ENCODE measurements at places on chromosomes 2 and 18.

DNA sequence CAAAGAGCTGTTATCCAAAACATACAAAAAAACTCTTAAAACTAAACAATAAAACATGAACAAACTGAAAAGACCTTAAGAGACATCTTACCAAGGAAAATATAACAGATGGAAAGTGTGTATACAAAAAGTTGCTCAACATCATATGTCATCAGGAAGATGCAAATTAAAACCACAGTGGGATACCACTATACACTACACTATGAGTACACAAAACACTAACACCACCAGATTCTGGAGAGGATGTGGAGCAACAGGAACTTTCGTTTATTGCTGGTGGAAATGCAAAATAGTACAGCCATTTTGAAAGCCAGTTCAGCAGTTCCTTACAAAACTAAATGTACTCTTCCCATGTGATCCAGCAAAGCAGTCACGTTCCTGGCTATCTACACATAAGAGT, 221.4 kb downstream of the CMPK2 start:
- no peak for DNase-seq
- H3K36me3 ChIP-seq = no peaks in the 10 kb centered on the region
- H3K4me1 ChIP-seq = no peaks in the 10 kb centered on the region
- no peak overlapping the region for H3K27ac ChIP-seq
- no peaks in the 10 kb centered on the region for H3K27me3 ChIP-seq

DNA sequence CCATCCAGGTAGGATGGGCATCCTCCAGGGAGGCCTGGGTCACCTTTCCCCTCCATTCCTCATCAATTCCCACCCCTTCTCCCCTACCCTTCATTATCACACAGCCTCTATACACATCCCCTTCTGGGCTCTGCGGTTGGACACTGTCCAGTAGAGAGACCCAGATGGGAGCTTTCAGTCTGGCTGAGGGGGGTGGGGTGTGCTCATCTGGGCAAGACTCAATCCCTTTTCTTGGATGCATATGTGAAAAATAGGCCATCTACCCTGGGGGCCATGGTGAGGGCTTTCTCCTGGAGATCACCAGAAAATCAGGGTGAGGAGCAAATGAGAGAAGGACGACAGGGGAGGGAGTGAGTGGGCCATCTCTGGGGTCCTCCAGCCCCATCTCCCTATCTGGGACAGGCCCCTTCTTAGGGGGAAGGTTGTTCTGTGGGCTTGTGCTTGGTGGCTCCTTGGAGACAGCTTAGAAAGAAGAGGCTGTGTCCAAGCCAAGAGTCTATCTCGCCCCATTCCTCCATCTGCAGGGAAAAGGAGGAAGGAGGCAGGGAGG, 160.1 kb downstream of the DYSF start:
- peak; percentile 9 for DNase-seq
- H3K36me3 ChIP-seq = no peaks in the 10 kb centered on the region
- no peak overlapping the region for H3K27ac ChIP-seq
- no peaks in the 10 kb centered on the region for H3K27me3 ChIP-seq

GRCh38 chr2:209523867-209524266, 100.0 kb downstream of the MAP2 start:
- no peaks in the 10 kb centered on the region for H3K36me3 ChIP-seq
- no peaks in the 10 kb centered on the region for H3K4me1 ChIP-seq
- no peak for DNase-seq
- no peak overlapping the region for H3K27ac ChIP-seq
- no peak overlapping the region for H3K4me3 ChIP-seq
- no peaks in the 10 kb centered on the region for H3K27me3 ChIP-seq

DNA sequence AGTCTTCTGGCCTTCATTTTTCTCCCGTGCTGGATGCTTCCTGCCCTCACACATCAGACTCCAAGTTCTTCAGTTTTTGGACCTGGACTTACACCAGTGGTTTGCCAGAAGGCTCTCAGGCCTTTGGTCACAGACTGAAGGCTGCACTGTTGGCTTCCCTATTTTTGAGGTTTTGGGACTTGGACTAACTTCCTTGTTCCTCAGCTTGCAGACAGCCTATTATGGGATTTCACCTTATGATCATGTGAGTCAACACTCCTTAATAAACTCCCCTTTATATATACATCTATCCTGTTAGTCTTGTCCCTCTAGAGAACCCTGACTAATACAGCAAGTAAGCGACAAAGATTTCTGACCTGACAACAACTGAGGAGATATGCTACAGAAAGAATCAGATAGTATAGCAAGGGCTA, 7.2 kb downstream of the CDC42EP3 start:
- no peaks in the 10 kb centered on the region for H3K36me3 ChIP-seq
- DNase-seq = no peak
- peak overlapping the region; percentile 15 for H3K27ac ChIP-seq
- H3K4me3 ChIP-seq = no peak overlapping the region
- no peaks in the 10 kb centered on the region for H3K27me3 ChIP-seq
- H3K4me1 ChIP-seq = no peaks in the 10 kb centered on the region

DNA sequence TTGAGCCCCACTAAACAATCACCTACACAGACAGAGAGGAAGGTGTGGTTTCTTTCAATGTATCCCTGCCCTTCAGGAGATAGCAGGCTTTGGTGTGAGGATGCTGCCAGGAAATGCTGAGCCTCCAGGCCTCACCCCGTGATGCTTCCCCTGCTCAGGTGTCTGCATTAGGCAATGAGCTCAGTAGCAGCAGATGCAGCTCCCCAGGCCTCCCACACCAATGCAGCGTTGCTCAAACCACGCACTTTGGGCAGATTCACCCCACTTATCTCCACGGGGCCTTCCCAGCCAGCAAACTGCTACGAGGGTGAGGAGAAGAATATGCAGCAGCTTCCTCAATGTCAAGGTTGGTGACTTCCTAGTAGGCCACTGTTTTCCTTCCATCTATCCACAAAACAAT, 229.3 kb upstream of the PXDN start:
- no peaks in the 10 kb centered on the region for H3K4me1 ChIP-seq
- H3K36me3 ChIP-seq = no peaks in the 10 kb centered on the region
- H3K4me3 ChIP-seq = no peak overlapping the region
- no peaks in the 10 kb centered on the region for H3K27me3 ChIP-seq

DNA sequence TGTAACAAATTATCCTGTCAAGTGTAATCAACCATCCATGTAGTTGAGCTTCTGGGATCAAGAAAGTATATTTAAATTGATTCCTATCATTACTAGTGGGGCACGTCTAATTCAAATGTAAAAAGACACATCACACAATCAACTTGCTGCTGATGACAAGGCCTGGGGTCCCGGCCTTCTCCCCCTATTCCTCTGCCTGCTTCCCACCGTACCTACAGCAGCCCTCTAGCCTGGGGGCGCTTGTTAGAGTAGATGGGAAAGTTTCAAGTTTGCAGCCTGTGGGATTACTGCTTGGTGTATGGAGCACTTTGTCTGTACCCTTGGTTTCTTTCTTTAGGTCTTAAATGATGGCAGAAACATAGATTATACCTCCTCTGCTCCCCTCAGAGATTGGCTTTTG, 333.3 kb upstream of the KYNU start:
- no peak overlapping the region for H3K27ac ChIP-seq
- H3K27me3 ChIP-seq = no peaks in the 10 kb centered on the region
- no peak overlapping the region for H3K4me3 ChIP-seq
- no peaks in the 10 kb centered on the region for H3K36me3 ChIP-seq
- no peak for DNase-seq
- H3K4me1 ChIP-seq = no peaks in the 10 kb centered on the region

- H3K4me1 ChIP-seq = no peaks in the 10 kb centered on the region
- DNase-seq = no peak
- H3K4me3 ChIP-seq = no peak overlapping the region
- no peaks in the 10 kb centered on the region for H3K27me3 ChIP-seq
Observed at GRCh38 chr18:69559604-69560003, 158.9 kb downstream of the DOK6 start.

- DNase-seq = no peak
- H3K27me3 ChIP-seq = peaks cover 10% of the 10 kb centered on the region
- H3K36me3 ChIP-seq = no peaks in the 10 kb centered on the region
- H3K4me1 ChIP-seq = no peaks in the 10 kb centered on the region
Observed at GRCh38 chr2:11012131-11012693, 100.5 kb downstream of the KCNF1 start.

DNA sequence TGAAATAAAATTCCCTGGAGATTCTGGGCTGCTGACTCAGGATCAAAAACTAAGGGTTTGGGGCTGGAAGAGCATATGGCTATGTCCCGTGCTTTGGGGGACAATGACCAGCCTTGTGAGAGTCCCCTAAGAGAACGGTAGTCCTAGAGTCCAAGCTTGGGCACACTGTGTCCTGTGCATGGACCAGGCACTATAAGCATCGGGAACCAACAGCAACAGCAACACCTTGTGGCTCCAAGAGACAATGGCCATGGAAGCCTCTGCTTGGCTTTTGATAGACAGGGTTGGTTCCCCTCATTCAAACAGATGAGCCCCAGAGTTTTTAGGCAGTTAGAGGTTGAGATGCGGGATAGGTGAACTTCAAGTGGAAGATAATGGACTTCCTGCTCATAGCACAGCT, 294.4 kb upstream of the CHAC2 start:
- H3K36me3 ChIP-seq = no peaks in the 10 kb centered on the region
- H3K4me1 ChIP-seq = no peaks in the 10 kb centered on the region
- no peak overlapping the region for H3K4me3 ChIP-seq
- no peak overlapping the region for H3K27ac ChIP-seq
- H3K27me3 ChIP-seq = no peaks in the 10 kb centered on the region

DNA sequence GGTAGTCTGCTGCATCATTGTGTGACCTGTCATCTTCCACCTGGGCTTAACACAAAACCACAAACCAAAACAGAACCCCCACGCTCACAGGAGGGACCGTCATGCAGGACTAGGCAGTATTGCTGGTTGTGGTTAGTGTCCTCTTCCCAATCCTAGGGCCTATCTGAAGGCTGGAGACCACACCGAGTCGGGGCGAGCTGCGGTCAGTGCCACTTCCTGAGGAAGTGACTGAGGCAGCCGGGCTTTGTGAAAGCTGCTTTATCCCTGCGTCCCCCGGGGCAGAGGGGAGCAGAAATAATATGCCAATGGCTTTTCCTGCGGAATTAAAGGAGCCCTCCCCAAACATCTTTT, 22.9 kb downstream of the ZNF532 start:
- H3K27me3 ChIP-seq = no peaks in the 10 kb centered on the region
- peak overlapping the region; percentile 90 for H3K27ac ChIP-seq
- H3K36me3 ChIP-seq = no peaks in the 10 kb centered on the region
- H3K4me1 ChIP-seq = no peaks in the 10 kb centered on the region

DNA sequence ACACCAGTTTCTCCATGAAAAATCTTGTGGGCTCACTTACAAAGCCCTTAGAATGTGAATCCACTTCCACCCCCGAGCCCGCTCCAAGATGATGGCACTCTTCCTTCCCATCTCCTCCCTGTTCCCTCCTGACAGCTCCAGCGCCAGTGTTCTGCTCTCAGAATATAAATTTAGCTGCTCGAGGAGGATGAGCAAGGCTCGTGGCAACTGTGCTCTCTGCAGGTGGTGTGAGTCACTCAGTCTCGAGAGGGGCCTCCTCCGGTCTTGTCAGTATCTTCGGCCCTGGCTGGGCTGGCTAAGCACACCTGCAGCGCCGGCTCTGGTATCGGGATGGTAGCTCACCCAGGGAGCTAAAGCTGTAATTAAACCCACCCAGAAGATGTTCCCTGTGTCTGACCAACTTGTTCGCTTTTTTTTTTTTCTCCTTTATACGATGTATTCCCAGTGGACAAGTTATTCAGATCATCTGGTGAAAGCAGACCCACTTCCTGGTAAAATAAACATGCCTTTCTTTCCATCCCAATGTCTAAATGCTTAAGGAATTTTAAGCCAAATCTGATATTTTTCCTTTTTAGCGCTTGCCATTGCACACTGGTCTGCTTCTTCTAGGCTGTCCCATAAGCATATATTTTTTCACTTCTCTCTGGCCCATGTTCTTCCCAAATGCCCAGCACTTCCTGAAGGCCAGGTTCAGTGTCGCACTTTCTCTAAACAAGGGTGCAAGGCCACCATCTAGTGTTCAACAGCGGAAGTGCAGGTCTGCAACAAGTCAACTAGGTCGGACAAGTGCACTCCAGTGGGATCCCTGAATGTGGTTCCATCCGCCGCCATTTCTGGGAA, 31.4 kb upstream of the YPEL5 start:
- no peaks in the 10 kb centered on the region for H3K4me1 ChIP-seq
- H3K36me3 ChIP-seq = no peaks in the 10 kb centered on the region
- no peaks in the 10 kb centered on the region for H3K27me3 ChIP-seq
- H3K4me3 ChIP-seq = no peak overlapping the region

DNA sequence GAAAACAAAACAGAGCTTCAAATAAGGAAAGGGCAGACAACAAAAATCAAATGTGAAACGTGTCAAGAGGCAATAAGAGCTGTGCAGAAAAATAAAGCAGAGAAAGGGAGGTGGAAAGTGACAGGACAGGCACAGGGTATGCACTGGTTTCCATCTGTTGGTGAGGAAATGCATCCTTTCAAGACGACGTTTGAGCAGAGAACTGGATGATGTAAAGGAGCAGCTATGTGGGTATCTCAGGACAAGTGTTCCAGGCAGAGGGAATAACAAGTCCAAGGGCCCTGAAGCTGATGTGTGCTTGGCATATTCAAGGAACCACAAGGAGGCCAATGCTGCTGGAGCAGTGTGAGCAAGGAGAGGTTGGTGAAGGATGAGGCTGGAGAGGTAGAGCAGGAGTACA, 168.9 kb upstream of the SERPINE2 start:
- no peaks in the 10 kb centered on the region for H3K36me3 ChIP-seq
- H3K4me1 ChIP-seq = no peaks in the 10 kb centered on the region
- H3K4me3 ChIP-seq = no peak overlapping the region
- no peak overlapping the region for H3K27ac ChIP-seq
- no peak for DNase-seq
- H3K27me3 ChIP-seq = no peaks in the 10 kb centered on the region

- no peaks in the 10 kb centered on the region for H3K36me3 ChIP-seq
- H3K27me3 ChIP-seq = no peaks in the 10 kb centered on the region
- H3K4me1 ChIP-seq = no peaks in the 10 kb centered on the region
- no peak overlapping the region for H3K4me3 ChIP-seq
- H3K27ac ChIP-seq = no peak overlapping the region
Observed at GRCh38 chr18:55147791-55148190, 188.5 kb upstream of the CCDC68 start.

DNA sequence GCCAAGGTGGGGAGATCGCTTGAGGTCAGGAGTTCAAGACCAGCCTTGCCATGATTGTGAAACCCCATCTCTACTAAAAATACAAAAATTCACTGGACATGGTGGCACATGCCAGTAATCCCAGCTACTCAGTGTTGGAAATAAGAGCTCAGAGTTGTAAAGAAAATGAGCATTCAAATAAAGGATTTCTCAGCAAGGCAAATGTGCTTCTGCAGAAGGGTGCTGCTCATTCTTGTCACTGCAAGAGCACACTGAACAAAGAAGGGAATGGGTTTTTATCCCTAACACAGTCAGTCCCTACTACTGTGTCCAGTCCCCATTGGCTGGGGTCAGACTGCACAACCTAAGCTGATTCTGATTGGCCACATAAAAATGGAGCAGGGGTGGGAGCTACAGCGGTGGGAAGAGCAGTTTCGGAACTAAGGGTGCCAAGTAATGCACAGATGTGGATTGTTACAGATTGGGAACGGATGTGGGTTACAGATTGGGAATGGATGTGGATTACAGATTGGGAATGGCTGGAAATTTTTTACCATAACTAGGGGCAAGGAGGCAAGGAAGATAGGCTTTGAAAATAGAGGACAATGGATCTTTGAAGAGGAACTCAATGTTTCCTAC, 31.1 kb upstream of the TRAPPC8 start:
- H3K4me3 ChIP-seq = no peak overlapping the region
- no peaks in the 10 kb centered on the region for H3K4me1 ChIP-seq
- no peaks in the 10 kb centered on the region for H3K36me3 ChIP-seq
- no peaks in the 10 kb centered on the region for H3K27me3 ChIP-seq

All from breast epithelium (tissue), 4 donors.